Suppressor macrophage treated with lipopolysaccharide for 4 hours (primary cell): ENCODE measurements at places on chromosomes 3 and 15.

- peak; percentile 86 for DNase-seq
Measured at GRCh38 chr3:32443478-32443877, 51.8 kb downstream of the CMTM7 start.

DNA sequence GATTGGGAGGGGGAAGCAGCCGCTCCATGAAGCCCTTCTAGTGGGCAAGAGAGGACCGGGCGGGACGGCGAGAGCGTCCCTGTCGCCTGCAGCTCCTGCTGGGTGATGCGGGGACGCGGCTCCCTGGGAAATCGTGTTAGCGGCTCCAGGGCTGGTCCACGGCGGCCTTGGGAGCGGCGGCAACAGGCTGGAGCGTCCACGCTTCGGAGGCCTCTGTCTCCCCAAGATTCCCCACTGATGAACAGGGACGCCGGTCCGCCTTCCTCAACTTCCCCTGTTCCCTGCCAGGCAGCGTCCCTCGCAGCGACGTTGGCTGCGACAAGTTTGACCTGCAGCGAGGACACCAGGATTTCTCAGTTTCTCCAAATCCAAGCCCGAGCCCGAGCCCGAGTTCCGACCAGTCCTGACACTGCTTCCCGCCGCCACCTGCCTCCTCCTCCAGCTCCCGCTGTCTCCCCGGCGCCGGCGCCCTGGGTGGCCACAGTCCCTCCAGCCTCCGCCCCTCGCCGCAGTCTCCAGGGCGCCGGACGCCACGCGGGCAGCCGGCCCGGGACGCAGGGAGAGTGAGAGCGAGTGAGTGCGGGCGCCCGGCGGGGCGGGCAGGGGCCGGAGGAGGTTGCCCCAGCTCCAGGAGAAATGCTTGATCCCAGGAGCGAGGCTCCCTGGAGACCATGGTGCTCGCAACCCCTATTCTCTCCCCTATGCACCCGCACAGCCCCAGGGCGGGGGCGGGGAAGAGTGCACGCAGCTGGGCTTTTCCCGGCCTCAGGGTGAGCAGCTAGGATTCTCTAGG lies 78.1 kb upstream of the RNF7 start:
- peak; percentile 46 for DNase-seq

DNA sequence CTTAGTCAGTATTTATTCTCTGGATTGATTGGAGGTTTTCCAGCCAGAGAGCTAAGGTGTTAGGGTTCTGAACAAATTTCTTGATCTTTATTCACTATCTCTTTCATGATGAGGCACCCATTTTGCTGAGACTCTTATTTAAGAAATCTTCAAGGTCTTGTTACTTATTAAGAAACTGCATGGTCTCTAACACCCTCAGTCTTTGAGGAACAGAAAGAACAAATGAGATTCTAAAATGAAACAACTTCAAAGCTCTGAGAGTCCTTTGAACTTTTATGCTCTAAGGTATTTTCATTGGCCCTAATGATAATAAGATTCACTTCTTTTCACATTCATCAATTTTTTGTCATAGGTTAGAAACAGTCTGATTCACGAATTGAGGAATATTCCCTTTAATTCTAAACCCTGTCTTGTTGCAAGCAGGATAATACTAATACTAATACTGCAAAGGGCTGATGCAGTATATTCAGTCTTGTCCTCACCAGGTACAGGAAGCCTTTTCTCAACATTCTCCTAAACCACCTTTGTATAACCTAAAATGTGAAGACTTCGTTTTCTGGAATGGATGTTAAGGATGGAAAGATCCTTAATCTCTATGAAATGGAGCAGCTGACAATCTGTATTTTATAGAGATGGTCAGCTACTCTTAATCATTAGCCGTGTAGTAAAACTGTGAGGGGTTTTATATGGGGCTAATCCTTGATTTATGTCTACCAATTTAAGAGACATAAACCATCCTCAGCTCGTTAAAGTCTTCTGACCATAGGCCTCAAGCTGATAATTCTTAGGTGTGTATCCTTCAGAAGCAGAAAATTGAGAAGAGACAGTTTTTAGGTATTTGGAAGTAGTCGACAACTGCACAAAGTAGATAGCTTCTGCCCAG lies 198.3 kb downstream of the OTOL1 start:
- DNase-seq = no peak

GRCh38 chr3:101375586-101375985 lies 55.2 kb upstream of the IMPG2 start:
- DNase-seq = no peak

- DNase-seq = no peak
Measured at GRCh38 chr15:72180761-72181324, 16.7 kb downstream of the GRAMD2A start.

DNA sequence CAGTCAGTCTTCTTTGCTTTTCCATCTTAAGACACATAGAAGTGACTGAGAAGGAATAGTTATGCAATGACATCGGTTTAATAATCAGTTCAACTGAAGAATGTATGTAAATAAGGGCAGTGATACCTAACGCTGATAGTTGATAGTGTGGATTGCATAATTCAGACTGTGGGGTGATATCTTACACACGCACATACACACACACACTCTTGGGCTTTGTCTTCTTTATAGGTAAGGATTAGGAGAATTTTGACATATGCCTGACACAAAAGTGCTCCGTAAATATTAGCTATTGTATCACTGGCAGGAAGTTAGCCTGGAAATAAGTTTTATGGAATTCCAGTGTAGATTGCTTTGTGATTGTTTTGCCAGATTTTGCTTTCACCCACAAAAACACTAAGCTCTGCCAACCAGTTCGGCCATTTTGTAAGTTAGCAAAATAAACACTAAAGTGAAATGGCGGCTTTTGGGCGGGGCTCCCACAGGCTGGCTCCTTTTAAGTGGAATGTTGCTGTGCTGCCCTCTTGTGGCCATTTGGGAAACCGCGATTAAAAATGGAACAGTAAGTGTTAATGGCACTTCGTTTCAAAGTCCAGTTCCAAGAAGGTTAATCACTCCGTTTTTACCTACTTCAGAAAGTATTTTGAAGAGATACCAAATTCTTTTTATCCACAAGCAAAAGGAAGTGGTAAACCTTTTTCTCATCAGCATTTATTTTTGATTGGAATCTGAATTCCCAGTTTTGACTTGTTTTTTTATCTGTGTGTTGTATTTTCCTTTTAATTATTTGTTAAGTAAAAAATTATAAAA lies 17.7 kb downstream of the CHD2 start:
- DNase-seq = peak; percentile 97

DNA sequence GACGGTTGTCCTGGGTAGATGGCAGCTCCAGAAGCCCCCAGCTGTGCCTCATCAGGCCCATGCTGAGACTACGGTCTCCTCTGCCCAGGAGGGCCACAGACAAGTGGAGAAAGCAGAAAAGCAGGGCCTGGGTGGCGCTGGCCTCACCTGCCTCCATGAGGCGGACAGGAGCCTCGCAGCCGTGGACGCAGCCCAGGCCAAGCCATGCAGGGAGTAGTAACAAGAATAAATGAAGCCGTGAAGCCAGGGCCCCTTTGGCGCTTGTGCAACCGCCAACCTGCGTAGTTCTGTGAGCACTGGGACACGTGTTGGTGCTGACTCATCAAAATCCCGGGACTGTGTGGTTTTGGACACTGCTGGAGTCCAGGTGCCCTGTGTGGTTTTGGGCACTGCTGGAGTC lies 12.3 kb upstream of the MUC4 start:
- DNase-seq = no peak

- no peak for DNase-seq
Measured at GRCh38 chr3:125147491-125147820, 65.1 kb downstream of the SLC12A8 start.

- no peak for DNase-seq
Measured at GRCh38 chr15:67944010-67944641, 104.3 kb upstream of the RNU6-1 start.

- no peak for DNase-seq
Measured at GRCh38 chr15:91473894-91474545, 374.0 kb downstream of the SV2B start.

DNA sequence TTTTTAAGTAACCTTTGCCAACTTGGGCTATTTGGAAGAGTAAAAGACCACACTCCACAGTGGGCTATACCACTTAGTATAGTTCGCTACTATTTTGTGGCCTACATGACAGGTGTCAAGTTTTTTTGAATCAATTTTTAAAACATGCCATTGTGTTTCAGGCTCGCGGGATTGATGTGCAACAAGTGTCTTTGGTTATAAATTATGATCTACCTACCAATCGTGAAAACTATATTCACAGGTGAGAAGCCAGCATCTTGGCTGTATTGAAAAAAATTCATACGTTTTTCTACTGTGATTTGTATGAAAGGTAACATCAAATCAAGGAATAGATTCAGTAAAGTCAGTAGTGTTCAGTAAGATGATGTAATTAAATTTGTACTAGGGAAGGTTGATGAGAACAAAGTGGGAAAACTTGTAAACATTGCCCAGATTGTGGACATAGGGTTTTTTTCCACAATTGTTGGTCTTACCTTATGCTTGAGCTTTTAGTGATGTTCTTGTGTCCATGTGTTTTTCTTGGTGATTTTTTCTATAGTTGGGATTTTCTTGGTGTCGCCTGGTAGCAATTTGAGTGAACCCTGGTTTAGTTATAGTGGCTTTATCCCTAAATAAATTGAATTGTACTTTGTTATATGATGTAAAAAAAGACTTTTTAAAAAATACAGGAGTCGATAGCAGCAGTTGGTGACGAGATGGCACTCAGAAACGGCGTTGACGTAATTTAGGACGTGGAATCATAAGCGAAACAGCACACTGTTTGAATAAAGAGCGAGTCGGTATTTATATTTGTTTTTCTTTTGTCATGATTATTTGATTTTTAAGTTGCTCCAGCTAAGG lies 4.5 kb downstream of the EIF4A2 start:
- no peak for DNase-seq

- DNase-seq = peak; percentile 29
Measured at GRCh38 chr3:150736903-150737832, 25.8 kb downstream of the SIAH2 start.

GRCh38 chr15:69531665-69532027 lies 79.0 kb downstream of the RPLP1 start:
- DNase-seq = no peak
